Right ventricle myocardium inferior (tissue), 1 donor: ENCODE measurements at places on chromosomes 11 and 22. TPM values are rescaled to one million over a fixed set of nuclear protein-coding genes. Genes with fewer than 3 reads are reported as not detected.

GRCh38 chr11:975827-976226 is 50.2 kb downstream of the AP2A2 start:
- peak; percentile 55 for DNase-seq

DNA sequence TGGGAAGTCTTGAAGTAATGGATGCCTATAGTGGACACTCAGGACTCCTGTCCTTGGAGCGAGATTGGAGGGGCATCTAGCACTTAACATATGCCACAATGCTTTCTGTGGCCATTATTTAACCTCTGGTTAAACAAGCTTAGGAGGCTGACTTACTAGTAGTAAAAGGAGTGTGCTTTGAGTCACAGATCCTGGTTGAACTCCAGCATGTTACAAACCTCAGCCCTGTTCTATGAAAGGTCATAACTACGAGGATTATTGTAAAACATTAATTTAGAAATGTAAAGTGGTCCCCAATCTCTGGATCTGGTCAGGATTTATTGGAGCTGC is 1.1 kb upstream of the LBHD1 start:
- no peak for DNase-seq

DNA sequence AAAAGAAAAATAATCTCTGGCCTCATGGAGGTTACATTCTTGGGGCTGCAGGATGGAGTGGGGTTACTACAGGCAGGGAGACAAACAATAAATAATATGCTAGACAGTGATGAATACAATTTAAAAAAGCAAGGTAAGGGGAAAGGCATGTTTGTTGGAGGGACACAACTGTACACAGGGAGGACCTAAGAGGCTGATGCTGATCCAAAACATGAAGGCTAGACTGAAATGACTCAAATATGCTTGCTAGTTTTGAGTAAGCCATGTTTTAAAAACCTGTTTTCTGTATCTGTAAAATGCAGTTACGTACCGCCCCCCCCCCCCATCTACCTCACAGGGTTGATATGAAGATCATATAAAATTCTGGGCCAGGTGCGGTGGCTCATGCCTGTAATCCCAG is 44.0 kb downstream of the EIF4ENIF1 start:
- no peak for DNase-seq

DNA sequence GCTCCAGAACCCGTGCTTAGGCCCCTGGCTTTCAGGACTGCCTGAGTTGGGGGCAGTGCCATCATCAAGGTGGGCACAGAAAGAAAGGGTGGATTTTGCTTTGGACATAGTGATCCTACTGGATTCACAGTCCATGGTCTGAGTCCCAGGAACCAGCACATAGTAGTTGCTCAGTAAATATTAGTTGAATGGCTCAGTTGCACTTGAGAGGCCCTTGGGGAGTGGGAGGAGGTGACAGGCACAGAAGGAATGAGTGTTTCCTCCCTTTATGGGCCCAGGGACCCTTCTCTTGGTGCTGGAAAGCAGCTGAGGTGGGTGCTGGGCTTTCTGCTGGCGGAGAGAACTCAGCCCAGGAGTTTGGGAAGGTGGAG is 16.6 kb downstream of the ARHGEF17 start:
- DNase-seq: no peak

DNA sequence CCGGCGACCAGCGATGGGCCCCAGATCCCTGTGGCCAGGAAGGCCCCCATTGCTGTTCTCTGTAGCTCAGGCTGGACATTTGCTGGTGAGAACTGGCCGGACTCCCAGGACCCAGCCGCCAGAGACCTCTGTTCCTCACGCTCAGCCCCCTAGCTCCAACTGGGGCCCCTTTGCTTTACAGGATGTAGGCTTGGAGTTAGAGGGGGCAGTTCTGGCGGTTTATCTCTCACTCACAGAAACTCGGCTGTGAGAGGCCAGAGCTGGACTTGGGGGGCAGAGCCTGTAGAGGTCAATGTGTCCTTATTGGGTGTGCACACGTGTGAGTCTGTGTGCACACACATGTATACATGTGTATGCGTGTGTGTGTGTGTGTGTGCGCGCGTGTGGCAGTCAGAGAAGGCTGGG is 502 bp downstream of the SMIM38 start:
- no peak for DNase-seq

GRCh38 chr22:43305806-43306205 is 37.4 kb downstream of the SCUBE1 start:
- DNase-seq: peak; percentile 79

CRYBA4 gene
- not detected for total RNA-seq

GRCh38 chr22:49767355-49768062 is 60.2 kb downstream of the BRD1 start:
- no peak for DNase-seq

PIH1D2 gene
- total RNA-seq: 1.2 TPM

DNA sequence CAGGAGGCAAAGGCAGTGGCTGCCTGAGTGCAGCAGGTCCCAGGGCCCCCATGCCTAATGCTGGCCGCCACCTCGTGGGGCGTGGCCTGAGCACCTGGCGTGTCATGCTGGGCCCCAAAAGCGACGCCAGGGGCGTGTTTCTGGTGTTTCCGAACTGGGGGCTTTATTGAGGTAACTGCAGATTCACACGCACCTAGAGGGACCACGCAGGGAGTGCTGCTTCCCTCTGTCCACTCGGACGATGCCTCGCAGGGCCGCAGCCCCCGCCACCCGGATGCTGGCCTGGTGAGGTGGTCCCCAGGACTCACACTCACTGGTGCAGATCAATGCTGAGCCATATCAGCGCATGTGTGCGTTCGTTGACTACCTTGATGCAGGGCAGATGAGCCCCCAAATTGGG is 736.2 kb downstream of the BRD1 start:
- peak; percentile 30 for DNase-seq

GRCh38 chr11:126216526-126217305 is 5.1 kb downstream of the FAM118B start:
- DNase-seq: no peak

DNA sequence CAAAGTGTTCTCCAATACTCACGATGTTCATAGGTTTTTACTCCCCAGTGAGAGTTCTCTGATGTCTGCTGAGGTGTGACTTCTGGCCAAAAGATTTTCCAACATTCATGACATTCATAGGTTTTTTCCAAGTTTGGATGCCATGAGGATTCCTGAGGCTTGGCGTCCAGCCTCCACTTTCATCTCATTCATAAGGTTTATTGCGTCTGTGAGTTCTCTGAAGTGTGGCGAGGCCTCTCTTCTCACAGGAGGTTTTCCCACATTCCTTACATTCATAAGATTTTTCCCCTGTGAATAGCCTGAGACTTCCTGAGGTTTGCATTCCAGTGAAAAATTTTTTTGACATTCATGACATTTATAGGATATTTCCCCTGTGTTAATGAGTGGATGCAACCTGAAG is 1014.1 kb downstream of the LRRC4C start:
- no peak for DNase-seq

OR52I1 gene
- total RNA-seq: not detected

DNA sequence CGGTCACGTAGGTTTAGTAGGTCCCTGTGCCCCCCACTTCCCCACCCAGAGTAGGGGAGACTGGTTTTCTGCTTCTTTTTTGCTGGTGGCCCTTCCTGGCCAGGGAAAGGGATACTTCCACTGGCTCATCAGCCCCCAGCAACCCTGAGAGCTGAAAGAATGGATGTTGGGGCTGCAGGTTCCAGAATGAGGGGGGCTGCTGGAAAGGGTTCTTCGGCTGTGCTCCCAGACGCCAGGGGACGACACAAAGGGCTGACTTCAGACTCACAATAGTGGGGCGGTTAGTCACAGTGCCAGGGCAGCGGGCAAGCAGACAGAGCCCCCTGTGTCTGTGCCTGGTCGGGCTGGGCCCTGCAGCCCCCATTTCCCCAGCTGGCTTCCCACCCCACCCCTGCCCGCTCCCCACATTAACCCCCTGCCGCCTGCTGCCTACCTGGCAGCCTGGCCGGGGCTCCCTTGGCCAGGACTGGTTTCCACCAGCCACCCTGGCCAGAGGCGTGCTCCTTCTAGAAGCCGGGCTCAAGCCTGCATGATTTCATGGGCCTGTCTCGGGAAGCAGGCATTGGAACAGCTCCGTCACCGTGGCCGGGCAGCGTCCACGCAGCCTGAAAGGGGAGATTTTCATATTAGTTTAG is 79.1 kb upstream of the WNT7B start:
- no peak for DNase-seq

GRCh38 chr11:18699848-18700261 is 1.3 kb downstream of the TMEM86A start:
- DNase-seq: no peak

DNA sequence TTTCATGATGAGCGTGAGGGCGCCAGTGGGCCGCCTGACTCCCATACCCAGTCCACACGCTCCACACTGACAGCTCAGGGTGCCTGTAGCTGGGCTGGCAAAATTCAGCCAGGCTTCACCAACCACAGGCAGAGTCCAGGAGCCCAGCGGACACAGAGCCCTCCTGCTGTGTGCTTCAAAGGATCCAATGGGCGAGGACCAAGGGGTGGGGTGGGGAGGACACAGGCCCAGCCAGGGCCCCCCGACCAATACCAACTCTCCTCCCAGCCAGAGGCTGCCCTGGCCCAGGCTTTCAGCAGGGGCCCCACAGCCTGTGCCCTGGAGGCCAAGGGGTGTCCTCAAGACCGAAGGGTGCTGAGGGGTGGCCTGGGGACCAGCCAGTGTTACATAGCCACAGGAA is 336.1 kb downstream of the CTTN start:
- DNase-seq: peak; percentile 30

DNA sequence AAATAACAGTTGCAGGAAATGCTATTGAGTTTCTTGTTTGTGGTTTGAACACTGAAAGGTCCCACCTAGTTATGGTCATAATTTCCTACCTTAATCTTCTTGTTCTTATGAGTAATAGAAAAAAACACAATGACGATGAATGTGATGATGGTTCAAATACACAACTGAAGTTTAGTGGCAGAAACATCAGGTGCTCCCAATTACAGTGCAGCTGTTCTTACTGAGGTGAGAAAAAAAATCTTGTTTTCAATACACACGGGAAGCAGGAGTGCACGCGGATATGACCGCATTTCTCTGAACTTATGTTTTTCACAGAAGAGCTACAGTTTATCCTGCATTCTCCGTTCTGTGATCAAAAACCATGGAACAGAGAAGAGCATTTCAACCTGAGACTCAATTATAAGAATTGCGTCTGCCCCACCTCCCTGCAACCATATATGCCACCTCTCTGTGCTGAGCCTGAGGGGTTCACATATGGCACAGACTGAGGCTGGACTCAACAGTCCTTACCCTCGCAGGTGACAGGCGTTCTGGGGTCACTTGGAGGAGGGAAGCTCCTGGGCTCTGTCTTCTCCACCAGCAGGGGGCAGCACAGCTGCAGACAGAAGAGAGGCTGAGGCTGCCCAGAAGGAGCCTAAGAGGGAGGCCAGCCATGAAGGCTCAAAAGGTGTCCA is 99.7 kb upstream of the IGLL5 start:
- DNase-seq: no peak

TRPM5 gene
- total RNA-seq: not detected

- no peak for DNase-seq
Observed at GRCh38 chr11:84780689-84781293, 846.4 kb downstream of the DLG2 start.

OR8D4 gene
- total RNA-seq: not detected

TEX54 gene
- not detected for total RNA-seq

GRCh38 chr11:122811721-122812120 is 26.6 kb upstream of the CRTAM start:
- no peak for DNase-seq

PKNOX2 gene
- total RNA-seq: 9.1 TPM

DNA sequence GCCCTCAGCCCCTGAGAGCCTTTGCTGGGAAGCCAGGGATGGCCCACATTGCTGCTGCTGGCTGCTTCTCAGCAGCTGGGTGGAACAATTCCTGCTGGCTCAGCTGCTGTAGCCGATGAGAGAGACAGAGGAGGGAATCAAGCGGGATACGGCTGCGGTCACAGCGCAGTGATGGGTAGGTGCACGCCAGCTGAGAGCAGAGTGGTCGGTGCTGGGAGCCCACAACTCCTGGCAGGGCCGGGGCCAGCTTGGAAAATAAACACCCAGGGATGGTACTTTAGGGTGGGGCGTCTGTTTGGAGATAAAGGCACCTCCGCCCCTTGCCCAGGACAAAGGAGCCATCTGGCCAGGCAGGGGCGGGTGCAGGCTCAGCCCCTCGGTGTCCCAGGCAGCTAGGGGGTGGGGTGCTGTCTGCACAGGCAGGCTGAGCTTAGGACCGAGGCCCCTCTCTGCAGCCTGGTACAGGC is 480.5 kb downstream of the MIAT start:
- DNase-seq: no peak

- no peak for DNase-seq
Observed at GRCh38 chr22:20487715-20488114, 7.9 kb downstream of the KLHL22 start.

PHOX2A gene
- not detected for total RNA-seq

FDX1 gene
- total RNA-seq: 22.5 TPM

- no peak for DNase-seq
Observed at GRCh38 chr11:13784855-13785254, 116.4 kb downstream of the FAR1 start.

- peak; percentile 20 for DNase-seq
Observed at GRCh38 chr22:25045159-25045558, 92.6 kb downstream of the KIAA1671 start.

- peak; percentile 49 for DNase-seq
Observed at GRCh38 chr11:66325263-66325671, 8.4 kb upstream of the CD248 start.

GRCh38 chr11:17601676-17602075 is 54.6 kb downstream of the OTOG start:
- no peak for DNase-seq

GRCh38 chr22:17578136-17578754 is 14.9 kb downstream of the SLC25A18 start:
- peak; percentile 74 for DNase-seq

- no peak for DNase-seq
Observed at GRCh38 chr22:46843821-46844255, 81.4 kb downstream of the TBC1D22A start.

C22orf23 gene
- 0.68 TPM for total RNA-seq

DNA sequence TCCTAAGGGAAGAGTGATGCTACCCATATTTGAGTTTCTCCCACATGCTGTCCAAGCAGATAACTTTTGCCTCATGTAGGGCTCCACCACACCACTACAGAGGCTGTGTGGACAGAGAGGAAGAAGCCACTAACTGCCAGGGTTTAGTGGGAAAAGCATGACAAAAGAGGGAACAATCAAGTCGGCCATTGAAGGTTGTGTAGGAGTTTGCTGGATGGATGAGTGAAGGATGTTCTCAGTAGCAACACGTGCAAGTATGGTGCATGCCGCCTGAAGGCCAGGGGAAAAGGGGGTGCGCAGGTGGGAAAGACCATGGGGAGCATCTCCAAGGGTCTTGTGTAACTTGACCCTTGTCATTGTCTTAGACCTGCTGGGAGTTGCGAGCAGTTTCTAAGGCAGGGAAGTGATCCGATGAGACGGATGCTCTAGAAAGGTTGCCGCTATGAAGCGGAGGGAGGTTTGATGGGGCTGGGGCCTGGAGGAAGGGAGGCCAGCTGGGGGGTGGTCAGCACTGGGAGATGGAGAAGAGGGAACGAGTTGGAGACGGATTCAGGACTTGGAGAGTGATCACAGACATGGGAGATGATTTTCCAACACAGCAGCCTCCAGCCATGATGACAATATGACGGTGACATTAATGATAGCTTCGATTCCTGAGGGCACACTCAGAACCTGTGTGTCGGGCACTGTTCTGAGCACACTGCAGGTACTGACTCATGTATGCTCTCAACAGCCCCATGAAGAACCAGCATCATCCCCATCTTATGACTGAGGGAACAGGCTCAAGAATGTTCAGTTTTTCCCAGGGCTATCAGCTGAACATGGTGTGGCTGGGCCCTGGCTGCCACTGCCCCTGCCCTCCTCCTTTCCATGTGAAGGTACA is 53.7 kb downstream of the CD6 start:
- DNase-seq: no peak
